H54 (cell line): ENCODE measurements at places on chromosomes 4 and X.

DNA sequence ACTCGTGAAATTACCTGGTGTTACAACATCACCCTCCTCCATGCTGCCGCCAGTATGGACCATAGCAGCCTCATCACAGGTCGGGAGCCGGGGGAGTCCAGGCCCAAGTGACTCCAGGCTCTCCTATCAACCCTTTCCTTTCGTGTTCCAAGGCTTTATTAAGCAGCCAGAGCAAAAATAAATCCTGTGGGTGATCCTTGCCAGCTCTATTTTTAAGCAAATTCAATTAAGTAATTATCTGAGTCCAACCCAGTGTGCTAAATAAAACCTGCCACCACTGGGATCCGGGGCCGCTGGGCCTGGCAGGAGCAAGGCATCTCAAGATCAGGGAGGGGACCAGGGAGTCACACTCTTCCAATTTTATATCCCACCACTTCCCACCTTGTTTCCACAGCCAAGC is 80.7 kb upstream of the PRPS1 start:
- no peak for DNase-seq

GRCh38 chrX:155995321-155995875 is 2.1 kb upstream of the IL9R start:
- no peak for DNase-seq

DNA sequence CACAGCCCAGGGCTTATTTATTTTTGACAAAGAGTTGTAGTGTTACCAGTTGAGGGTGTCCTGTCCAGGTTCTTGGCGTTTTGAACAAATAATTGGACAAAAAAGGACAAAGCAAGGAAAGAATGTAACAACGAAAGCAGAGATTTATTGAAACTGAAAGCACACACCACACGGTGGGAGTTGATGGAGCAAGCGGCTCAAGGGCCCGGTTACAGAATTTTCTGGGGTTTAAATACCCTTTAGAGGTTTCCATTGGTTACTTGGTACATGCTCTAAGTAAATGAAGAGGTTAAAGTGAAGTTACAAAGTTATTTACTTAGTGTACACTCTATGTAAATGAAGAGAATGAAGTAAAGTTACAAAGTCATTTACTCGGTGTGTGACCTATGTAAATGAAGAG is 27.8 kb upstream of the OPHN1 start:
- no peak for DNase-seq

DNA sequence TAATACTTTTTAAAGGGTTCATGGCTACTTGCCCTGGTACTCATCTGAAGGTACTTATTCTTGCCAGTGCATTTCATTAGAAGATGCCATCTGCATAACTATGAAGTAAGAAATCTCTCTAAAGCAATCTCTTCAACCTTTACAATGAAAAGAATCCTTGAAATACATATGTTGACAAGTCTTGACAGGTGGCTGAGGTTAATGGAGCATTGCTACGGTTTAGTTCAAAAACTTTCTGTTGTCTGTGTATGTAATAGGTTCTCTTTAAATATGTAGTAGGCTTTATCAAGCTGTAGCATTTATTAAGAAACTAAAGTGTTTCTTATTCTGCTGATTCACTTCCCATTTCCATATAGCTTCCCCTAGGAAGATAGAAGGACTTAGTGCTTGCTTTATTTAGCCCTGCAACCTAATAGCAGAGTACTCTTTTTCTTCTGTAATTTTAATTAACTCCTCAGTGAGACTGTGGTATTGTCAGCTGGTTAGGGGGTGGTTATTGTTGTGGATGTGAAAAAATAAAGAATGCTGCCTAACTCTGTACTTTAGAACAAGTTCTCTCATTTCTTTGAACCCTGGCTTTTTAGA is 39.3 kb downstream of the SLAIN2 start:
- no peak for DNase-seq

DNA sequence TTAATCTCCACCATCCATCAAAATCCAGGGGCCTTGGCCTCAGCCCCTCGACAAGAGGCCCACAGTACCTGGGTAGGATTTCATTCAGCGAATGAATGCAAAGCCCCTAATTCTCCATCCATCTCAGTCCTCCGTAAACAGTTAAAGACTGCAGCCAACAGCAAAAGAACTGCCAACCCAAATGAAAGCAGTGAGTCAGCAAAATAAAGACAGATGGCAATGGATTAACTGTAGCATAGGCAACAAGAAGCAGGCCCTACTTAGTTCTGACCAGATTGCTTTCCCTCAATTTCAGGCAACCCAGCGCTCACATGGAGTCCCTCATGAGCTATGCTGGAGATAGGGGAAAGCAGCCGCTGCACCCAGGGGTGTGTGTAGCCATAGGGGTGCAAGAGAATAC is 21.4 kb downstream of the PLAC1 start:
- DNase-seq, result no peak

DNA sequence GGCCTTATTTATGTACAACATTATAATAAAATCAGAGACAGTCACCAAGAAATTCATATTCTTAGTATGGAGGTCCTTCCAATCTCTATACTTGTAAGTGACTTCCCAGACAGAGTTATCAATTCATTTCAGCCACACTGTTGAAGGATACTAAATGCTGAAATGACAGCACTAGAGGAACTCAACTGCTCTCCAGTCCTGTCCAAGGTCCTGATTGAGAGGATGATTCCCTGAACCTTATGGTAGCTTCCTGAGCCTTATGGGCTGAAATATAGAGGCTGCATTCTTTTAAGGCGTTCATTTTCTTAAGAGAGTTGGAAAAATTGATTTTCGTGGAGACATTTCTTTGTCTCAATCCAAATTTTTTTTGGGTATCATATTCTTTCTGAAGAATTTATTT is 205.9 kb downstream of the TLL1 start:
- no peak for DNase-seq
